Uterus (tissue), 4 donors: ENCODE measurements at places on chromosomes 13 and 19. TPM values are rescaled to one million over a fixed set of nuclear protein-coding genes. Genes with fewer than 3 reads are reported as not detected.
A peak's percentile ranks its signal among the peaks of the same experiment; 100 is the strongest.

The PNMA8B gene
- 2.2 TPM for total RNA-seq

- DNase-seq, result no peak
Measured at GRCh38 chr19:49343123-49343522, 7.9 kb downstream of the CD37 start.

GRCh38 chr19:2810141-2811091 lies 9.3 kb upstream of the ZNF554 start:
- no peak for DNase-seq

- DNase-seq, result no peak
Measured at GRCh38 chr19:4660993-4661392, 9.1 kb downstream of the MYDGF start.

DNA sequence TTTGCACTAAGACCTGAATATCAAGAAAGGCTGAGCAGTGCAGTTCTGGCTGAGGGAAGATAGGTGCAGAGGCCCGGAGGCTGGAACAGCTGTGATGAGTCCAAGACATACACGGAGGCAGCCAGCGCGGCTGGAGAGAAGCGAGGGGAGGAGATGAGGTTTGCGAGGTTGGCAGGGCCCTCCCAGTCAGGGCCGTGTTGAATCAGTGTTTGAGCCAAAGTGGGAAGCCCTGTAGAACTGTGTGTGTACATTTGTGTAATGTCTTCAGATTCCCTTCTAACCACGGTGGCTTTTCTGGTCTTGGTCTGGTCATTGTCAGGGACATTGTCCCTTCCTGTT lies 34.9 kb downstream of the PAK4 start:
- peak; percentile 50 for DNase-seq

DNA sequence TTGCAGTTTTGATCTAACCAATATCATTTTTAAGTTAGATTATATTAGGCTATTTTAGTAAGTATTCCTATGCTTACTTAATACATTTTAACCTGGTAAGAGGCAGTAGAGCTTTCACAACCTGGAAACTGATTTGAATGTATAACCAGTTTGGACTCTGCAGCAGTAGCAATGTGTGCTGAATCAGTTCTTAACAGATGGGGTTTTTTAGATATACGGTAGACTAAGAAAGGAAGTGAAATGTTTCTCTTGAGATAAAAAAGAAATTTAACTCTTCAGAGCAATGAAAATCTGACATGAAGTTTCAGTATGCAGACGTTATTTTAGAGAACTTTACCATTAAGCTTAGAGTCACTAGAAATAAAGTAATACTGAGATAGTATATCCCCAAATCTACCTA lies 2.7 kb downstream of the NBEA start:
- DNase-seq, result no peak
